Glutamatergic neuron (in vitro differentiated cells): ENCODE measurements at places on chromosomes 11 and 22. TPM values are rescaled to one million over a fixed set of nuclear protein-coding genes. Genes with fewer than 3 reads are reported as not detected.

- peaks cover 8% of the 10 kb centered on the region for H3K27me3 ChIP-seq
- no peak overlapping the region for H3K27ac ChIP-seq
- H3K4me1 ChIP-seq: peaks cover 6% of the 10 kb centered on the region
- no peaks in the 10 kb centered on the region for H3K36me3 ChIP-seq
Observed at GRCh38 chr11:117690484-117691217, 106.4 kb downstream of the DSCAML1 start.

Gene FOLR2
- not detected for total RNA-seq

DNA sequence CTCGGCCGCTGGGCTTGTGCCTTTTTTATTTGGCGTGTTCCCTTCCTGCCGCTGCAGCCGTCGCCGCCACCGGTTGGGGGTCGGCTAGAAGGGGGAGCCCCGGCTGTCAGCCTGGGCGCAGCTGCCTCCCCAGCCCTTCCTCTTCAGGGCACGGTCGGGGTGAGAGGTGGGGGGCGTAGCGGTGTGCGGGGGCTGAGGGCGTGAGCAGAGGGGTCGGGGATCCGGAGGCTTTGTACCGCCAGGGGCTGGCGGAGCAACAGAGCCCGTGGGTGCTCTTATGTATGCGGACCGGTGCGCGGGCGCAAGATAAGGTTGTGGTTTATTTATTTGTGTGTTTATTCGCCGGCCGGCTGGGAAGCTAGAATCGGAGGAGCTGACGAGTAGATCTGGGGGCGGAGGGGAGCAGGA, 477 bp downstream of the ZBTB16 start:
- DNase-seq: peak; percentile 65
- peak overlapping the region; percentile 48 for H3K27ac ChIP-seq
- H3K4me3 ChIP-seq: peak overlapping the region; percentile 93

- no peaks in the 10 kb centered on the region for H3K4me1 ChIP-seq
- no peaks in the 10 kb centered on the region for H3K27me3 ChIP-seq
- no peak for DNase-seq
- no peaks in the 10 kb centered on the region for H3K36me3 ChIP-seq
- no peak overlapping the region for H3K4me3 ChIP-seq
Observed at GRCh38 chr11:18612394-18612793, 12.8 kb downstream of the MISFA start.

- peaks cover 1% of the 10 kb centered on the region for H3K27me3 ChIP-seq
- no peak overlapping the region for H3K4me3 ChIP-seq
- no peak for DNase-seq
- no peaks in the 10 kb centered on the region for H3K4me1 ChIP-seq
- no peak overlapping the region for H3K27ac ChIP-seq
Observed at GRCh38 chr11:47571895-47572294, 6.5 kb downstream of the PTPMT1 start.

GRCh38 chr11:56911312-56911711, 77.4 kb upstream of the OR5AK2 start:
- DNase-seq: no peak
- no peaks in the 10 kb centered on the region for H3K27me3 ChIP-seq
- no peak overlapping the region for H3K4me3 ChIP-seq
- no peak overlapping the region for H3K27ac ChIP-seq

DNA sequence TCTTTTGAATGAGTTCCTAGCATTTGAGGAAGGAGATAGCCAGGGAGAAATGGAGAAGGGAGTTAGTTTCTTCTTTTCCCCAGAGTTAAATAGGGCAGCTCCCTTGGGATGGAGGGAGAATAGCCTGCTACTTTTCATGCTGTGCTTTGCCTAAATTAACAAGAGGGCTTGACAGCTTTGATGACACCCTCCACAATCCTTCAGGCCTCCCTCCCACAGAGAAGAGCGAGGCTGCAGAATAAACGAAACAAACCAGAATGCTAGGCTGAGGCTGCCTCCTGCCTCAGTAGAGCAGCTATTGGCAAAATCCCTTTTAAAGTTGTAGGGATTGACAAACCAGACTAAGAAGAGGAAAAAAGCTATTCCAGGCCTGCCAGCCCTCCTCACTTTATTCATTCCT, 94.6 kb downstream of the C11orf58 start:
- no peak for DNase-seq
- no peak overlapping the region for H3K4me3 ChIP-seq
- H3K4me1 ChIP-seq: no peaks in the 10 kb centered on the region
- H3K27me3 ChIP-seq: no peaks in the 10 kb centered on the region
- no peaks in the 10 kb centered on the region for H3K36me3 ChIP-seq

Gene PHETA2
- total RNA-seq: 0.88 TPM

Gene GGTLC3
- total RNA-seq: not detected

DNA sequence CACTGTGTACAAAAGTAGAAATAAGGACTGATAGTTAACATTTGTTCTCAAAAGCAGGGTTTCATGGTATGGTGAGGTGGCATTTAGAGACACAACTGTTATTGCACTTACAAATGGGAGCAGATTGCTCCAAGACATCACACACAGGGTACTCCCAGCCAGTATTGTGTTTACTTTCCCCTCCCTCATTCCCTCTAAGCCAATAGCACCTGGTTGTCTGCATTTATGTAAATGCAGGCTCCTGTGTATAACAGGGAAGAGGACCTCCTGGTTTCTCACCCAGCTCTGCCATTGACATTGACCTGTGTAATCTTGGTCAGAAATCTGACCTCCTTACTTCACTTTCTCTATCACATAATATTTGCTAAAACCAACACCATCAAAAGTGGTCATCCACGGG, 154.4 kb downstream of the NAV2 start:
- H3K4me1 ChIP-seq: peaks cover 14% of the 10 kb centered on the region
- no peak for DNase-seq
- H3K27me3 ChIP-seq: peaks cover 3% of the 10 kb centered on the region
- no peaks in the 10 kb centered on the region for H3K36me3 ChIP-seq
- H3K4me3 ChIP-seq: no peak overlapping the region

DNA sequence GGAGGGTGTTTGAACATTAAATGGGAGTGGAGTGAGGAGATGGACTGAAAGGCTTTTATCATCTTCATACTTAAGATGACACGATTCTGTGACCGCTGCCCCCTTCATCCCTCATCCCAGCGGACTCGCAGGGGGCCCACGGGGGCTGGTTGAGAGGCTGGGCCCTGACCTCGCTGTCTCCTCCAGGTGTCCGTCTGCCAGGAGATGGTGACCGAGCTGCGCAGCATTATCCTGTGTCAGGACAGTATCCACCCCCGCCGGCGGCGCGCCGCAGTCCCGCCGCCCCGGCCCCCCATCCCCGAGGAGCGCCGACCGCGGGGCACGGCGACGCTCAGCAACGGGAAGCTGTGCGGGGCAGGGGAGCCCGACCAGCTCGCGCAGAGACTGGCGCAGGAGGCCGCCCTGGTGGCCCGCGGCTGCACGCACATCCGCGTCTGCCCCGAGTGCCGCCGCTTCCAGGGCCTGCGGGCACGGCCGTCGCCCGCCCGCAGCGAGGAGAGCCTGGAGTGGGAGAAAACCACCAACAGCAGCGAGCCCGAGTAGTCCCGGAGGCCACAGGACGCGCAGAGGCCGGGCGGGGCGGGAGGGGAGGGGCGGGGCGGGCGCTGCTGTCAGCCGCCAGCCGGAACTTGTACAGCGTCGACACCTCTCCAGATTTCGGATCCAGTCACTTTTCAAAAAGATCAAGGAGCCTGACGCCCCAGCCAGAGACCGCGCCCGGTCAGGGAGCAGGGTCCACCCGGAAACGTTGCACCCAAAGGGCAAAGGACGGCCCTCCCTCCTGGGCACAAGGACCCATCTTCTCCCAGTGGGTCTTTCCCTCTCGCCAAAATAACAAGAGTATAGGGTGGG, 38.0 kb upstream of the TBCEL start:
- H3K27ac ChIP-seq: no peak overlapping the region
- H3K27me3 ChIP-seq: peaks cover 4% of the 10 kb centered on the region
- H3K36me3 ChIP-seq: peaks cover 4% of the 10 kb centered on the region
- peaks cover 4% of the 10 kb centered on the region for H3K4me1 ChIP-seq

Gene CCDC81
- total RNA-seq: 0.74 TPM

Gene OR4C5
- not detected for total RNA-seq

DNA sequence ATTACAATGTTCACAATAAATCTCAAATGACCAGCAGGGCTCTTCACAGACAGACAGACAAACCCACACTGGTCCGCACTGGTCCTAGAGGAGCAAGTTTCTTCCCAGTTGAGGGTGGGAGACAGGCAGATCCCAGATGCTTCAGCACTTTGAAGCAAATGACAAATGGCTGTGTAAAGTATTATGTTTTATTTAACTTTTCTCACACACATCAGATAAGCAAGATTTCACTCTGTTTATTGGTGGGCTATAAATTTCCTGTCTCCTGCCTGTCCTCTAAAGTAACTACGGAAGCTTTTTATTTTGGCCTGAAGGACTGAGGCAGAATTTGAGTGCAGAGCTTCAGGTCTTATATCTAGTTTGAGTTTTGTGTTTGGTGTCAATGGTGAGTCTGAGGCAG, 174.7 kb upstream of the MTNR1B start:
- no peaks in the 10 kb centered on the region for H3K4me1 ChIP-seq
- no peak for DNase-seq
- H3K27ac ChIP-seq: no peak overlapping the region

DNA sequence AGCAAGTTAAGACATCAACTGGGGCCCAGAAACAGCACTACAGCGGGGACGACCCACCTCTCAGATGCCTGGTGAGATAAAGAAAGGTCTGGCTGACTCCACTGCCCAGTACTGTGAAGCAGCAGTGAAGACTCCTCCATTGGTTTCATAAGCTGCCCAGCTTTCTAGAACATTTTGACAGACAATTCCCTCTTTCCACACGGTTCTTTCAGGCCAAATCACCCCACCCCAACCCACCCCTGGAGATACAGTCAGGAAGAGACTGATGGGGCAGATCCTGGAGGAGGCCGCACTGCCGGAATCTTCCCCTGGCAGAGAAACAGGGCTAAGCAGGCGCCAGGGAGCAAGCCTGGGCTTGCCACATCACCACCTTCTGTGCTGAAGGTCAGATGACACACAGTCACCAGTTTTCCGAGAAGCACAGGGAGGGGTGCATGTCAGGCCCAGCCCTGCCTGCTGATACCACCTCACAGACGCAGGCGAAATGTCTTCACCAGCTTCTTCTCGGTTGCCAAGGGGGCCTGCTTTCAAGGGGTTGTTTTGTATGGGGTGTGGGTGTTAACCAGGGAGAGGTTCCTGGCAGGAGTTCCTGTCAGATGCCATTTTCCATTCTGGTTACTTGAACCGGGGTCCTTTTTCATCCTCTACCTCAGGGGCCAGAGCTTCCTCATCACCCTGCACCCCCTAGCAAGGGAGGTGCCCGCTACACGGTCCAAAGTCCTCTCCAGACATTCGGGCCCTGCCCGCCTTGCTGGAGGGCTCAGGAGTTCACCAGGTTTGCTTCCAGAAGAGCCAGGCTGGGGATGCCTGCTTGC, 1.4 kb upstream of the NEAT1 start:
- peak overlapping the region; percentile 96 for H3K27ac ChIP-seq
- H3K36me3 ChIP-seq: peaks cover 4% of the 10 kb centered on the region
- no peak for DNase-seq
- H3K27me3 ChIP-seq: peaks cover 16% of the 10 kb centered on the region
- peak overlapping the region; percentile 87 for H3K4me3 ChIP-seq

DNA sequence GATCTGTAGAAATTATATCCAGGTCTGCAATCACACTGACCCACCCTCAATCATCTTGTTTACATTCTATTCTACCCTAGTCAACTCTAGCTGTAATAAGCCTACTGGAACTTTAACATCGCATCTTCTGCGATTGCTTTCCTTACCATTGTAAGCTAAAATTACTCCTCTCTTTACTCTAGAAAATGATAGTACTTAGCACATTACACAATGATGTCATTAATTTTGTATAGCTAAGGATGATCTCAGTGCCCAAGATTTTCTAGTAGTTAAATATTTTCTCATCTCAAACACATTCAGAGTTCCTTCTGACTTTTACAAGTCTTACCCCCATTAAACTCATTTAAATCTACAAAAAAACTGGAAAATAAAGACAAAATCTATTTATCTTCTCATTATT, 39.6 kb upstream of the CTSC start:
- no peaks in the 10 kb centered on the region for H3K27me3 ChIP-seq
- H3K4me1 ChIP-seq: no peaks in the 10 kb centered on the region
- no peak overlapping the region for H3K27ac ChIP-seq
- H3K36me3 ChIP-seq: no peaks in the 10 kb centered on the region
- H3K4me3 ChIP-seq: no peak overlapping the region

DNA sequence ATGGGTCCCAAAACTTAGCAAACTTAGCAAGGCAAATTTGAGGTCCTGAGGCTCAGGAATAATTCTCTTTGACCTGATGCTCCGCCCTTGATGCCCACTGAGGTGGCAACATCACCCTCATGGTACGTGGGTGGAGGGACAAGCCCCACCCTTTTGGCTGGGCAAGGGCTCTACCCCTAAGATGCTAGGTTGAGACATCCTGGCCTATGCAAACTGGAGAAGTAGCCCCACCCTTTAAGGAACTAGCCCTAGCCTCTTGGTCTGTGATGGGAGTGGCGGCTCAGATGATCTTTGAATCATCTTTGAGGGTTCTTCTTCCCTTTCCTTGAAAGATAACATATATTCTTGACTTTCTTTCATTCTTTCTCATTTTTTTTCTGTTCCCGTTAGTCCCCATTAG, 32.9 kb downstream of the CABIN1 start:
- peaks cover 2% of the 10 kb centered on the region for H3K4me1 ChIP-seq
- H3K36me3 ChIP-seq: peaks cover 5% of the 10 kb centered on the region
- H3K4me3 ChIP-seq: no peak overlapping the region
- H3K27me3 ChIP-seq: no peaks in the 10 kb centered on the region
- no peak for DNase-seq

DNA sequence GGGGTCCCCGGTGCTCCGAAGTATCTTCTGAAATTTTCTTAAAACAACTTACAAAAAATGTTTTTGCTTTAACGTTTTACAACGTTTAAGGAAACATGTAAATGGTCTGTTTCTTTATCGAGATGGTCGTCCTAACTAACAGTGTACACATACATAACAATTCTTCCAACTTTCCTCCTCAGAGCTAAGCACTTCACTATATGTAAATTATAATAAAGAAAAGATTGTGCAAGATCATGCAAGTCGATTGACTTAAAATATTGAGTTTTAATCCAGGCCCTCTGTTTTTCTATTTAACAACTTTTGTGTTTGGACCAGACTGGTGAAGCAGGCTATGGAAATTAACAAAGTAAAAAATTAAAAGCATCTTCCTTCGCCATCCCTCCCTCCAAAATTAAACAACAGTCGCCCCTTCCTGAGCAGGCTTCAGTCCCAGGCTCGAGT, 4.9 kb downstream of the ALX4 start:
- H3K27ac ChIP-seq: no peak overlapping the region
- H3K4me3 ChIP-seq: peak overlapping the region; percentile 28
- DNase-seq: no peak
- peaks cover 42% of the 10 kb centered on the region for H3K27me3 ChIP-seq

- H3K4me1 ChIP-seq: no peaks in the 10 kb centered on the region
- no peak for DNase-seq
- H3K4me3 ChIP-seq: no peak overlapping the region
Observed at GRCh38 chr22:24878969-24879368, 67.5 kb downstream of the LHFPL7 start.

Gene PNPLA5
- total RNA-seq: not detected

DNA sequence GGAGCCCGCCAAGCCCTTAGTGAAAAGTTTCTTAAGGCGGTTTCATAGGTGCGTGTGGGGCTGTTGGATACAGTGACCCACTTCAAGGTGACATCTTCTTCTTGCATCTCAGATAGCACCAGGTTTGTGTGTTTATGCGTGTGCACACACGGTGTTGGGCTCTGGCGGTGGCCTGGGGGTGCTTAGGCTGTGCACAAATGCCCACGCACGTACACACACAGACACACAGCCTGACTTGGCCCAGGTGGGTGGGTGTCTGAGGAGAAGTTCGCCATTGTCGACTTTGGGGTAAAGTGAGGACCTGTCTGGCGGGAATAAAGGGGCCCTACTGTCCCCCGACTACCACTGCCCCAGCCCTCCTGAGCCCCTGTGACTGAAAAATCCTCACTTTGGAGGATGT, 103.8 kb downstream of the KCNQ1 start:
- no peak overlapping the region for H3K27ac ChIP-seq
- DNase-seq: peak; percentile 4
- peaks cover 5% of the 10 kb centered on the region for H3K27me3 ChIP-seq
- peaks cover 9% of the 10 kb centered on the region for H3K36me3 ChIP-seq
- H3K4me3 ChIP-seq: no peak overlapping the region
